ENCODE measurements at places on chromosomes 6 and 20. TPM values are rescaled to one million over a fixed set of nuclear protein-coding genes. Genes with fewer than 3 reads are reported as not detected.

Gene CLIC5
- 2.9 TPM for total RNA-seq

Gene PSORS1C1
- 0.71 TPM for total RNA-seq

GRCh38 chr20:46205349-46205748 is 87.2 kb downstream of the CD40 start:
- no peak for DNase-seq

- no peak for DNase-seq
Measured at GRCh38 chr6:132683543-132683942, 24.6 kb upstream of the TAAR1 start.

- DNase-seq, result no peak
Measured at GRCh38 chr6:108497883-108498282, 62.8 kb upstream of the FOXO3 start.

DNA sequence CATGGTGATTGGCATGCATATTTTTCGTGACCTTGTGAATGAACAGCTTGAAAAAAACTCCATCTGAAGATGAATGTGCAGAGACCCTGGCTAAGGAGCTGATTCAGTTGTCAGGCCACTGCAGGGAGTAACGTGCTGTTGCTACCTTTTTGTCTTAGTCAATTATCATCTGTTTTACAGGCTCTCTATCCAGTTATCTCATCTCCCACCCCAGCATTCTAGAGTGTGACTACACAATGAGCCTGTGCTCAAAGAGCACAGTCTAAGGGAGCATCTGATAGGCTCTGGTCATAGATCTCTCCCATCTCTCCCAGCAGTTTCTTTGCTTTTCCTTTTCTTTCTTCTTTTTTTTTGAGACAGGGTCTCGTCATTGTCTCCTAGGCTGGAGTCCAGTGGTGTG is 45.5 kb downstream of the NDRG3 start:
- no peak for DNase-seq

DNA sequence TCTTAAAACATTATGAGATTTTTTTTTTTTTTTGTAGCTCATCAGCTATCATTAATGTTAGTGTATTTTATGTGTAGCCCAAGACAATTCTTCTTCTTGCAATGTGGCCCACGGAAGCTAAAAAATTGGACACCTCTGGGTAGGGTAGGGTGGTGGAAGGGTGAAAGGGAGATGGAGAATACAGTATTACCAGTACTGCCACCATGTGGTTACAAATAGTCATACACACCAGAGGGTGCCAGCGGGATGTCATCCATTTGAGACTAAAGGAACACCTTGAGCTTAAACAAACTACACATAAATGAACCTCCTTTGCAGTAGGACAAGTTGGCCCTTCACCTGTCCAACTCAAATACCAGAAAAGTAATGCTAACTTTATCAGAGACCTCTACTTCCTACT is 601.9 kb downstream of the HTR1B start:
- no peak for DNase-seq

GRCh38 chr20:18778690-18779392 is 34.7 kb upstream of the SCP2D1 start:
- DNase-seq, result no peak

Gene SLC17A1
- not detected for total RNA-seq

DNA sequence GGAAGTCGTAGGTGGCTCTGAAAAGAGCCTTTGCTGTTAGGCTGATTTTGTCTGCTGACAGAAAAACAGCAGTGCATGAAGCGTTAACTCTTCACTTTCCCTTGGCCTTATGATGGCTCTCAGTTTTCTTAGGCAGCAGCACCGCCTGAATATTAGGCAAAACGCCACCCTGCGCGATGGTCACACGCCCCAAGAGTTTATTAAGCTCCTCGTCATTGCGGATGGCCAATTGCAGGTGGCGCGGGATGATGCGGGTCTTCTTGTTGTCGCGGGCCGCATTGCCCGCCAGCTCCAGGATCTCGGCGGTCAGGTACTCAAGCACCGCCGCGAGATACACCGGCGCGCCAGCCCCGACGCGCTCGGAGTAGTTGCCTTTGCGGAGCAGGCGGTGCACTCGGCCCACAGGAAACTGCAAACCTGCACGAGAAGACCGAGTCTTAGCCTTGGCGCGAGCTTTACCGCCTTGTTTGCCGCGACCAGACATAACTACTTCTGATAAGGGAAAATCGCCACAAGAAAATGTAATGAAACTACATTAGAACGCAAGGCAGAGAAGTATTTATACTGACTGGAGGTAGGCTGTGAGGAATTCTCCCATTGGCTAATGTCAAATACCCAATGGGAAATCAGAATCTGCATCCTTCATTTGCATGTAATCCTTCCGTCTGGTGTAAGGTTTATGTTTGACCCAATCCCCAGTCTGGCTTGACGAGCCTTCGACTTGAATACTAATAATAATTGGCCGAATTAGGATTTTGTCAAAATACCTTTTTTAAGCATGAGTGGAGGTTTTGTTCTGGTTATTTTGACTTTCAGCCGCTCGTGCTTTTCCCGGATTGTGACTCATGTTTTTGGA is 53.9 kb upstream of the HFE start:
- DNase-seq, result peak; percentile 84

GRCh38 chr6:105432797-105433196 is 29.9 kb upstream of the PREP start:
- DNase-seq, result no peak

GRCh38 chr6:35922139-35922554 is 1.2 kb upstream of the SRPK1 start:
- DNase-seq, result no peak

Gene CYP39A1
- total RNA-seq, result 3.7 TPM

- no peak for DNase-seq
Measured at GRCh38 chr6:107565165-107565723, 75.3 kb downstream of the SOBP start.

- no peak for DNase-seq
Measured at GRCh38 chr20:60408435-60408834, 450.2 kb downstream of the CDH26 start.

Gene CCN6
- not detected for total RNA-seq

DNA sequence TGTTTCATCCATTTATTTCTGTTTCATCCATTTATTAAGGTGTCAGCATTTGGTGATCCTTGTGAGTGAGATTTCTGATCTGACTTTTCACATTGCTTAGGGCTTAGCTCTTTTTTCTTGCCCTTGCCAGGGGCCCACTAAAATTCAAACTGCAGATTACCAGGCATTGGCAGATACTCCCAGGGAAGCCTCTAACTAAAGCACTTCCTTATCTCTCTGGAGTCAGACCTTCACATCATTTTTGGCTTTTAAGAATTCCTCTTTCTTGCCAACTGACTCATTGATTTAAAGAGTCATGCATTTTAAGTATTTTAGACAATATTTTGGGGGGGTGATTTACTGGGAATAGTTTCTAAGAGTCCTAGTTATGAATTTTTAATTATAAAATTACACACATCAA is 2.6 kb upstream of the WFDC8 start:
- no peak for DNase-seq

Gene JPH2
- total RNA-seq, result 128 TPM

GRCh38 chr6:44176762-44177509 is 18.3 kb downstream of the CAPN11 start:
- no peak for DNase-seq

- DNase-seq, result peak; percentile 67
Measured at GRCh38 chr6:56899311-56899710, 55.6 kb upstream of the BEND6 start.

GRCh38 chr20:44800391-44801046 is 9.8 kb downstream of the RIMS4 start:
- no peak for DNase-seq

DNA sequence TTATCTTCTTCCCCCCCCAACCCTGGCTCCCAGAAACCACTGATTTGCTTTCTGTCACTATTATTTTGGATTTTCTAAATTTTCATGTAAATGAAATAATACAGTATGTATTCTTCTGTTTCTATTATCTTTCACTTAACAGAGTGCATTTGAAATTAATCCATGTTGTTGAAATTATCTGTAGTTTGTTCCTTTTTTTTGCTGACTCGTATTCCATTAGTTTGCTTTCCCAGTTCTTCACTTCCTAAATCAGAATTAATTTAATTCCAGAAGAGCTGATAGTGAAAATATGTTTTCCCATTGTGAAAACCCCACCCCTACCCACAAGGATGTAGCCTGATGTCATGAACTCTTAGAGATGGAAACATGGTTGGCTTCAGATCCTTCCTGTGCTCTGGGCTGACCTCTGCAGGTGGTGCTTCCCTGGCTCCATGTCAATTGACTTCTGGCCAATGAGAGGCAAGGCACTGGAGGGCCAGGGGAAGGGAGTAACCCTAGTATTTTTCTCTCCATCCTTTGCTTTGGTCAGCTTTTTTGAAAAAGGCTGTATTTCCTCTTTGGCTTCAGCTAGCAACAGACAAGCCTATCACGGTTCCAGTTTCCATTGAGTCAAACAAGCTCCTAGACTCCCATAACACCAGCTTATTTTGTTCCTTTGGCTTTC is 244.4 kb upstream of the HSF2 start:
- DNase-seq, result peak; percentile 64

DNA sequence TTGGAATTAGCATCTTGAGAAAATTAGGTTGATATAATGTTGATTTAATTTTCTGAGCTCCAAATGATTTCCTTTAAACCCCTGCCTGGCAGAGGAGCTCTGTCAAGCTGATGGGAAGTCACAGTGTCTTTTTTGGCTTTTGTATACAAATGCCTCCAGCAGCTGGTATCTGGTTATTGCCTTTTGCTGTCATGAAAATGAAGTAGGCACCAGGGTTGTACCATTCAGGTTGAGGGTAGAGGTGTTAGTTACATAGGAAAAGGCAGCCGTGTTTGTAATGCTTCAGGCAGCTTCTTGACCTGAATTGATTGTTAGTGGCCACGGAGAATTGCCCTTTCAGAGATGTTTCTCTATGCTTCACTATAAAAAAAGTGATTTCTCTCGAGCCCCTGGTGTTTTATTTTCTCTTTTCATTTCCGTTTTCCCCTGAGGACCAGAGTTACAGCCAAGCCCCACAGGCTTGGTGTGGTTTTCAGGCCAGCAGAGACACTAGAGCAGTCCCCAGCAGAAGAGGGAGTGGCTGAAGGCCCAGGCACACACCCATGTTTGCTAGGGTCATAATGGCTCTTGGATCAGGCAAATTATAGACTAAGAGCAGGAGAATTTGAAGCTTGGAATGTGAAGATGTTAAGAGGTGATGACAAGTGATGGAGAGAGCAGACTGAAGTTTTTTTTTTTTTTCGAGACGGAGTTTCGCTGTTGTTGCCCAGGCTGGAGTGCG is 21.6 kb downstream of the CMTR1 start:
- no peak for DNase-seq

DNA sequence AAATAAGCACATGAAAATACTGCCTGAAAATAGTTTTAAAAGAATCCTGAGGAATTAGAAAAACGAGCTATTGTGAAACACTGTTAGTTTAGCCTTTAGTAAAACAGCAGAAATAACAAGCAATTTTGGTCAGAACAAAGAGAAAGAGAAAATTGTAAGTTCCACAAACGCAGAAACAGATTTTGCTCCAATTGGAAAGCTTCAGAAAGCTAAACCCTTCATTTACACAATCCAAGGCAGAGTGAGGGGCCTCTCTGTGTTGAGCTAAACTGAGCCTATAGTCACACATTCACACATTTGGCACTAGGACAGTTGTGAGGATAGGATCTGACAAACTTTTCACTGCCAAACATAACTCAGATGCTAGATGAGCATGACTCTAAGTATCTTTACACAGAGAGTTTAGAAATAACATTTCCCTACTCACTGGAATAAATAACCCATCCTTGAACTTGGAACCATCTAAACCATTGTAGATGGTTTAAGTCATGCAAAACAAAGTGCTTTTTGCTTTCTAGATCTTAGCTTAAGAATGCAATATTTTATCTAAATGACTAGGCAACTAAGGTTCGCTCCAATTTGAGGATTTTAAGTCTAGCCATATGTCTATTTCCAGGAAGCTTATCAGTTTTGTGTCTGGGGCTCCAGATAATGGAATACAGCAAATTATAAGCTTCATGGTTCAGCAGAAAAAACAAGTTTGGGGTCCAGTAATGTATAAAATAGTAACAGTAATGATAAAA is 122.6 kb downstream of the SGK1 start:
- no peak for DNase-seq

Gene SLC52A3
- 0.36 TPM for total RNA-seq

DNA sequence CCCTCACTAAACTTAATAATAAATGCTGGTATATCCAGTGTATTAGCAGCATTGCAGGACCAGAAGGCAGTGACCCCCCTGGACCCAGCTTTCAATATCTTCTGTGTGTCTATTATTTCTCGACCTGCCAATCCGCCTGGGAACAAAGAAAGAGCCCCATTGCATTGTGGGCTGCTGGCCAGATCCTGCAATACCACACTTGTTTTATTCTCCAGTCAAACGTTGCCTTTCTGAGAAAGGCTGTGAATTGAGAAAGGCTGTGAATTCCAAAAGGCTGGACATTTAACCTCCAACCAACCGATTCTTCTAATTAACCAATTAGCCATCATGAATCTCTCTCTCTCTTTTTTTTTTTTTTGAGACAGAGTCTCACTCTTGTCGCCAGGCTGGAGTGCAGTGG is 1.5 kb upstream of the MTO1 start:
- no peak for DNase-seq

Gene COL11A2
- total RNA-seq, result 0.16 TPM

Gene COL10A1
- not detected for total RNA-seq

DNA sequence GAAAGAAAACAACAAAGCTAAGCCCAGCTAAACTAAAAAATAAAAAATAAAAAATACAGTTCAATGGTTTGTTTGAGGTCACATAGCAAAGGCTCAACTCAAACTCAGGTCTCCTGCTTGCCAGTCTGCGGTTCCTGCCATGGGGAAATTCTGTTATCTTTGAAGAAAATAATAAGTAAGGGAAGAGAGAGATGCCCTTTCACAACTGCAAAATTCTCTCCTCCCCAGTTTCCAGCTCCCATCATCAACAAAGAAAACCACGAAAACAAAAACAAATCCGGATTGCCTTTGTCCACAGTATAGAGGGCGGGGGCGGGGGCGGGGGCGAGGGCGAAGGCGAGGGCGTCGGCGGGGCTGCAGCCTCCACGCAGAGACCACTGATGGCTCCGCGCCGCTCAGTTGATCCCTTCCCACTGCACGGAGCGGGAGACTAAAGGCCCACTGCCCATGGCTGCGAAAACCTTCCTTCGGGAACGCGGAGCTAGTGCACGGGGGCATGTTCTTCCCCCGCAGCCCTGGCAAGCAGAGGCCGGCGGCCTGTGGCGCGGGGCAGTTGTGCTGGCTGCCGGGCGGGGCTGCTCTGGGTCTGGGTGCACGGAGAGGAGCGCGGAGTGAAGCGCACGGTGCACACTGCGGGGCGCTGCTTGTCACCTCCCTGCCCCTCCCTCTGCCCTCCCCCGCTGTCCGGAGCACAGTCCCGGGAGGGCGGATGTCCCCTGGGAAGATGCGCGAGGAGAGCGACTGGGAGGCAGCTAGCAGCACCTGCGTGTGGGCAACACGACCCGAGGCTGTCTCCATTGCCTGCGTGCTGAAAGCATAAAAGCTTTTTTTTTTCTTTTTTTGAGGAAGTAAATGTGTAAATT is 54.1 kb upstream of the TPD52L1 start:
- DNase-seq, result peak; percentile 87

GRCh38 chr20:49323622-49324238 is 45.9 kb upstream of the ZNFX1 start:
- no peak for DNase-seq

GRCh38 chr6:42281570-42281969 is 63.9 kb upstream of the MRPS10 start:
- no peak for DNase-seq
